ENCODE measurements at places on chromosomes 3 and 15. TPM values are rescaled to one million over a fixed set of nuclear protein-coding genes. Genes with fewer than 3 reads are reported as not detected.

GRCh38 chr3:27326629-27327545 is 42.3 kb downstream of the NEK10 start:
- H3K36me3 ChIP-seq = no peaks in the 10 kb centered on the region
- H3K4me1 ChIP-seq = no peaks in the 10 kb centered on the region
- DNase-seq = no peak
- H3K27ac ChIP-seq = no peak overlapping the region

GRCh38 chr3:103624271-103624670 is 1189.5 kb downstream of the ZPLD1 start:
- no peak for DNase-seq
- no peaks in the 10 kb centered on the region for H3K4me1 ChIP-seq
- H3K27ac ChIP-seq = no peak overlapping the region
- no peaks in the 10 kb centered on the region for H3K36me3 ChIP-seq
- no peak overlapping the region for H3K4me3 ChIP-seq

DNA sequence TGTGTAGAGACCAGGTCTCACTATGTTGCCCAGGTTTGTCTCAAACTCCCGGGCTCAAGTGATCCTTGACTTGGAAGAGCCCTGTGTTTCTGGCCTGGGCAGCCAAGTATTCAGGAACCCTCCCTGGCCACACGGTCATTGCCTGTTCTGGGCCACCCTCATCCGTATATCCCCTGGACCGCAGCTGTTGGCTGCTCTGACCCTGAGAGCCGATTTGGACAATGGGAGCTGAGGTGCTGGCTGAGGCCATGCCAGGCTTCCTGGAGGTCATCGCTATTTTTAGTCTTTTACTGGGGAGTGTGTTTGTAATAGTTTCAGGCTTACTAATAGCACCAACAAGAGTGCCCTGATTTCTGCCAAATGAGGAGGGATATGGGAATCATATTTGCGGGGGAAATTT is 60.7 kb downstream of the ADAMTS7 start:
- no peak for DNase-seq
- H3K4me3 ChIP-seq = no peak overlapping the region
- H3K27me3 ChIP-seq = no peaks in the 10 kb centered on the region
- no peak overlapping the region for H3K27ac ChIP-seq
- H3K4me1 ChIP-seq = no peaks in the 10 kb centered on the region
- no peaks in the 10 kb centered on the region for H3K36me3 ChIP-seq

- H3K36me3 ChIP-seq = no peaks in the 10 kb centered on the region
- H3K27me3 ChIP-seq = no peaks in the 10 kb centered on the region
- DNase-seq = no peak
- no peak overlapping the region for H3K4me3 ChIP-seq
- no peaks in the 10 kb centered on the region for H3K4me1 ChIP-seq
These were observed 678.5 kb downstream of the NR2F2 start for GRCh38 chr15:97009031-97009431.

C3orf85 gene
- not detected for total RNA-seq

DNA sequence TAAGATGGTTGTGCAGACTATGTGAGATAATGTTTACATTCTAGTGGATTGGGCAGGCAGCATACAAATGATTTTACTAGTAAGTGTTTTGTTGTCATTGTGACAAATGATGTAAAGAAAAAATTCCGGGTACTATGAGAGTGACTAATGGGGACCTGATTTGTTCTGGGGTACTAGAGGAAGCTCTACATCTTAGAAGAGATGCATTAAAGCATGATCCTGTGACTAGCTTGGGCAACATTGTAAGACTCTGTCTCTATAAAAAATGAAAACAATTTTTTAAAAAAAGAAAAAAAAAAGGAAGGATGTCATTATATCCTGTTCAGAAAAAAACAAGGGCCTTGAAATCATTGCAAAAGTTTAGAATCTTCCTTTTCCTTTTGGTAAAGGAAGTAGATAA is 58.1 kb upstream of the MYRIP start:
- no peaks in the 10 kb centered on the region for H3K36me3 ChIP-seq
- no peaks in the 10 kb centered on the region for H3K27me3 ChIP-seq
- no peak overlapping the region for H3K4me3 ChIP-seq

DNA sequence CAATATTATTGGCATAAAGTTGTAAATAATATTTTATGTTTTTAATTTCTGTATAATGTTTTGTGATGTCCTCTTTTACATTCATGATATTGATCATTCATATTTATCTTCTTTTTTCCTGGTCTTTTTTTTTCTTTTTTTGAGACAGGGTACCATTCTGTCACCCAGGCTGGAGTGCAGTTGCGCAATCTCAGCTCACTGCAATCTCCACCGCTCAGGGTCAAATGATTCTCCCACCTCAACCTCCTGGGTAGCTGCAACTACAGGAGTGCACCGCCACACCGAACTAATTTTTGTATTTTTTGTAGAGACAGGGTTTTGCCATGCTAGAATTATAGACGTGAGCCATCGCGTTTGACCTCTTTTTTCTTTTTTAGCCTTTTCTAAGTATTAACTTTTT is 52.9 kb downstream of the USF3 start:
- no peaks in the 10 kb centered on the region for H3K4me1 ChIP-seq
- no peak overlapping the region for H3K27ac ChIP-seq
- no peaks in the 10 kb centered on the region for H3K27me3 ChIP-seq
- H3K4me3 ChIP-seq = no peak overlapping the region
- DNase-seq = no peak

DNA sequence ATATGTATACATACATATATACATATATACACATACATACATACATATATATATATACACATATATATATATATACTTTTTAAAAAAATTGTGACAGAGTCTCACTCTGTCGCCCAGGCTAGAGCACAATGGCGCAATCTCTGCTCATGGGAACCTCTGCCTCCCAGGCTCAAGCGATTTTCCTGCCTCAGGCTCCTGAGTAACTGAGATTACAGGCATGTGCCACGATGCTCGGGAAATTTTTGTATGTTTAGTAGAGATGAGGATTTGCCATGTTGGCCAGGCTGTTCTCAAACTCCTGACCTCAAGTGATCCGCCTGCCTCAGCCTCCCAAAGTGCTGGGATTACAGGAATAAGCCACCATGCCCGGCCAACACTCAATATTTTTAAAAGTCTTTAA is 302.5 kb downstream of the UNC13C start:
- no peaks in the 10 kb centered on the region for H3K4me1 ChIP-seq
- no peak for DNase-seq
- H3K36me3 ChIP-seq = no peaks in the 10 kb centered on the region
- H3K27ac ChIP-seq = no peak overlapping the region

DNA sequence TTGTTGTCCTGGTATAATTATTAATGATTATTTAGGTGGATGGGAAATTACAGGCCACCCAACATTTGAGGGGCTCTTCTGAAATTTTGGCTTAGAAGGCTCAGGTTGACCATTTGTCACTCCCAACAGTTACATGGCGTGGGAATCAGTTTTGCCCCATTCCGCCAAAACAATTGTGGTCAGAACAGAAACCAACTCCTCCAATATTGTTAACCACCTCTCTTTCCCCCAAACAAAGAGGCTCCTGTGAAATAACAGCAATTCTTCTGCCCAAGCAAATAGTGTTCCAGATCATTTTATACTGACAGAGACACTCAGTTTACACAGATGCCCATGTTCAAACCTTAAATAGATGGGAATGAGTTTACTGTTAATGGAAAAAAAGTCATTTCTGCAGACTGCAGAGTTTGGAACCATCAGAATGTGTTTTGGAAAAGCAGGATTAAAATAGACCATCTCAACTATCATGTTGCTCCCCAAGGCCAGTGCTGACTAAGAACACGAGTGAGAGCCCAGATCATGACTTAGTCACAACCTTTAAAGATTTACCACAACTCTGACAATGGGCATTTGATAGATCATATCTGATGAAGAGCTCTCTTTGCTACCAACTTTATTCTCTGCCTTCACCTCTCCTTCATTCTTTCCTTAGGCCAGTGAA is 102.1 kb downstream of the DUT start:
- no peak overlapping the region for H3K4me3 ChIP-seq
- no peak overlapping the region for H3K27ac ChIP-seq

GRCh38 chr3:8846176-8846575 is 76.8 kb upstream of the OXTR start:
- no peak overlapping the region for H3K4me3 ChIP-seq
- DNase-seq = no peak
- H3K4me1 ChIP-seq = no peaks in the 10 kb centered on the region
- no peaks in the 10 kb centered on the region for H3K27me3 ChIP-seq

DNA sequence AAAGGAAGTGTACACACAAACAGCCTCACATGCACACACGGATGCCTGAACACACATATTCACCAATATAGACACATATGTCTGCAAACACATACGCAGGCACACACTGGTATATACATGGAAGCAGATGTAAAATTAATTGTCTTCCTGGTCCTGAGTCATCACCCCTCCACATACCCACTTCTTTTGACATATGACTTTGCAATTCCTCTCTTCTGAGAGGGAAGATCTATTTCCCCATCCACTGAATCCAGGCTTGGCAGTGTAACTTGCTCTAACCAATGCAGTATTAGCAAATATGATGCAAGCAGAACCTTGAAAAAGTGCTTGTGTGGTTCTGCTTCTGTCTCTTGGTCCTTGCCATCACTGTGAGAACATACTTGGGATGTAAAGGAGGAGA is 76.8 kb upstream of the HRH1 start:
- H3K4me3 ChIP-seq = no peak overlapping the region
- H3K36me3 ChIP-seq = no peaks in the 10 kb centered on the region
- peaks cover 4% of the 10 kb centered on the region for H3K27me3 ChIP-seq

DNA sequence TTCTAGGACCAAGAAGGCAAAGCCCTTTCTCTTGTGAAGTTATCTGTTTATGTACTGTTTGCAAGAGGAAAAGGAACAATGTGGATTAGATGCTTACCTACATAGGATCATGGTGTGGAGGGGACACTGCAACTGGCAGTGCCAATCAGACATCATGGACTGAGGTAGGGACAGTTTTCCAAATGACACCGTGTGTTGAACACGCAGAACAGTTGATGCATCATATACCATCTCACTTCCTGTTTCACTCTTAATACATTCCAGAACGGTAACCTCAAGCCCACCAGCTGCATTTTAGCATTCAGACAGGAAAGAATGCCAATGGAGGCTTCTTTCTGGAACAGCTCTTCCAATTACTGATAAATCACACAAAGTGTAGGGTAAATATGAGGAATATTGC is 397.7 kb upstream of the LMCD1 start:
- no peak for DNase-seq
- H3K27me3 ChIP-seq = no peaks in the 10 kb centered on the region
- no peak overlapping the region for H3K4me3 ChIP-seq
- H3K4me1 ChIP-seq = no peaks in the 10 kb centered on the region

DNA sequence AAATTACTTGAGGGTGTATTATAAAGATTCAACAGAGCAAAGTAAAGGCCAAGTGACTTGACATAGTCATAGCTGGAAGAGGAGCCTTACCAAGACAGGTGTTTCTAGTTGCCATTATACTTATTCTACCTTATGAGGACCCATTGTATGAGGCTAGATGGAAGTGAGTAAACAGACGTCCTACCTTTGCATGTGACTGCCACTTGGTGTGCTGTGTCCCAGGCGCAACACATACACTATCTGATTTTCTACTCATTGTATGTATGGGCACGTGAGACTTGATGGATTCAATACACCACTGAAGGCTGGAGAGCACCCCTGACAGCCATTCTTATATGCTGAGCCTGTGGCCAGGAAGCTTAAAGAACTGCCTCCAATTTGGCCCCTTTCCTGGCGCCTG is 40.5 kb downstream of the BOC start:
- no peak overlapping the region for H3K4me3 ChIP-seq
- DNase-seq = no peak
- H3K4me1 ChIP-seq = no peaks in the 10 kb centered on the region
- no peaks in the 10 kb centered on the region for H3K36me3 ChIP-seq
- no peak overlapping the region for H3K27ac ChIP-seq

- no peak for DNase-seq
- no peaks in the 10 kb centered on the region for H3K4me1 ChIP-seq
- no peak overlapping the region for H3K4me3 ChIP-seq
- no peak overlapping the region for H3K27ac ChIP-seq
These were observed 20.5 kb upstream of the ELP6 start for GRCh38 chr3:47533996-47534454.

GRCh38 chr3:10268930-10269329 is 20.7 kb downstream of the TATDN2 start:
- H3K4me3 ChIP-seq = no peak overlapping the region
- no peak for DNase-seq
- peaks cover 41% of the 10 kb centered on the region for H3K36me3 ChIP-seq
- peaks cover 47% of the 10 kb centered on the region for H3K4me1 ChIP-seq
- no peaks in the 10 kb centered on the region for H3K27me3 ChIP-seq
- no peak overlapping the region for H3K27ac ChIP-seq

- no peaks in the 10 kb centered on the region for H3K27me3 ChIP-seq
- no peak overlapping the region for H3K27ac ChIP-seq
- H3K4me3 ChIP-seq = no peak overlapping the region
- H3K36me3 ChIP-seq = peaks cover 25% of the 10 kb centered on the region
- peaks cover 9% of the 10 kb centered on the region for H3K4me1 ChIP-seq
These were observed 7.3 kb upstream of the SACM1L start for GRCh38 chr3:45681846-45682245.

CCR3 gene
- 6.0 TPM for total RNA-seq

KCNAB1 gene
- total RNA-seq = 0.17 TPM

GRCh38 chr3:157444797-157445184 is 8.1 kb downstream of the PTX3 start:
- H3K4me1 ChIP-seq = no peaks in the 10 kb centered on the region
- DNase-seq = no peak
- no peak overlapping the region for H3K27ac ChIP-seq
- no peak overlapping the region for H3K4me3 ChIP-seq
- no peaks in the 10 kb centered on the region for H3K27me3 ChIP-seq

DNA sequence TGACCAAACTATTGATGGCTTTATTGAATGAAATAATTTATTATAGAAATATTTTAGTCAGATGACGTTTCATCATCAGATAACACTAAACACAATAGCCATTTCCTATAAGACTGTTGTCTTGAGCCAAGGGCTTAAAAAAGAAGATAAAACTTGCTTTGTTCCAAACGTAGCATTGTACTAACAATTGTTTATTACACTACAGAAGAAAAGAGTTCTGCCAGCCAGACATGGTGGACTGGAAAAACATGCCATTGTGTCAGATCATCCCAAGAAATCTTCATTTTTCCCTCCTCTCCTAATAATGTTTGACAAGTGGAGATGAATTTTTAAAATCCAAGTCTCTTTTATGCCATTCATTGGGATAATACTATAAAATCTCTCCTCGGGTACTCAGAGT is 203.3 kb downstream of the CDIN1 start:
- no peaks in the 10 kb centered on the region for H3K27me3 ChIP-seq
- no peak for DNase-seq
- no peaks in the 10 kb centered on the region for H3K36me3 ChIP-seq

LRRIQ4 gene
- total RNA-seq = not detected

GRCh38 chr15:78727561-78727960 is 83.7 kb downstream of the ADAMTS7 start:
- H3K4me3 ChIP-seq = no peak overlapping the region
- no peak overlapping the region for H3K27ac ChIP-seq
- no peaks in the 10 kb centered on the region for H3K27me3 ChIP-seq
- DNase-seq = no peak
- H3K36me3 ChIP-seq = no peaks in the 10 kb centered on the region

DNA sequence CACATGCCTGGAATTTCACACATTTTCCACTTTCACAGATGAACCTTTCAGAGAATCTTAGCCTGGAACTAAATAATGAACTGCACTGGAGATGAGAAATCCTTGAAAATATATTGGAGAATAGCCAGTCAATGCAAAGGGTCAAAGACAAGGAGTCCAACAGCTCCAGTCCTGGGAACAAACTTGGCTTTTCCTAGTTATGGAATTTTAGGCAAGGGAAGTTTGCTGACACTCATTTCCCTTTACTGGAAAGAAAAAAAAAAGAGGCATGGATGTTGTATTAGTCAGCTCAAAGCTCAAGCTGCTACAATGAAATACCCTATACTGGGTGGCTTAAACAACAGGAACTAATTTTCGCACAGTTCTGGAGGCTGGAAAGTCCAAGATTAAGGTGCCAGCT is 690.8 kb upstream of the ARPP21 start:
- no peaks in the 10 kb centered on the region for H3K27me3 ChIP-seq
- no peak overlapping the region for H3K27ac ChIP-seq
- no peaks in the 10 kb centered on the region for H3K4me1 ChIP-seq

SYNPR gene
- total RNA-seq = not detected
